ENCODE measurements at places on chromosomes 5 and 9.

- DNase-seq: no peak
Observed at GRCh38 chr5:9361835-9362234, 184.0 kb downstream of the SEMA5A start.

GRCh38 chr9:22157276-22157675, 148.2 kb upstream of the CDKN2B start:
- DNase-seq: no peak

DNA sequence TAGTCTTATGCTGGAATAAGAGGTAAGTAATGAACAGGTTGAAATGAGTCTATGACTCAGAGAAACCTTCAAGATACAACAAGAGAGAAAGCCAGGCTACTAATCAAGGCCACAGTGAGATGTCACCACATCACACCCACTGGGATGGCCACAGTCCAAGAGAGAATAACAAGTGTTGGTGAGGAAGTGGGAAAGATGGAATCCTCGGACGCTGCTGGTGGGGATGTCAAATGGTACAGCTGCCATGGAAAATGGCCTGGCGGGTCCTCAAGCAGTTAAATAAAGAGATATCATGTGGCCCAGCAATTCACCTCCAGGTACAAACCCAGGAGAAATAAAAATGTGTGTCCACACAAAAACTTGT, 41.9 kb upstream of the NEURL1B start:
- no peak for DNase-seq

- DNase-seq: no peak
Observed at GRCh38 chr5:134552301-134552700, 26.8 kb downstream of the JADE2 start.

DNA sequence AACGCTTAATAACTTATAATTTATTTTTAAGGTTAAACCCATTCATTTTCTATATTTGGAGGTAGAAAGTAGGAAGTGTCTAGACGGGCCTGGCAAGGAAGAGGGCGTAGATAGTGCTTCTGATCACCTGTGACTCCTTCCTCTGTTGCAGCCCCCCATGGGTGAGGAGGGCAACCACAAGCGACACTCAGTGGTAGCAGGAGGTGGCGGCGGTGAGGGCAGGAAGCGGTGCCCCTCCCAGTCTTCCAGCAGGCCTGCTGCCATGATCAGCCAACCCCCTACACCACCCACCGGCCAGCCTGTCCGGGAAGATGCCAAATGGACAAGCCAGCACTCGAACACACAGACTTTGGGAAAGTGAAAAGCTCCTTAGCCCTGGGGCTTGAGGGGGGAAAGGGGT, 36.7 kb downstream of the FAXDC2 start:
- DNase-seq: no peak

DNA sequence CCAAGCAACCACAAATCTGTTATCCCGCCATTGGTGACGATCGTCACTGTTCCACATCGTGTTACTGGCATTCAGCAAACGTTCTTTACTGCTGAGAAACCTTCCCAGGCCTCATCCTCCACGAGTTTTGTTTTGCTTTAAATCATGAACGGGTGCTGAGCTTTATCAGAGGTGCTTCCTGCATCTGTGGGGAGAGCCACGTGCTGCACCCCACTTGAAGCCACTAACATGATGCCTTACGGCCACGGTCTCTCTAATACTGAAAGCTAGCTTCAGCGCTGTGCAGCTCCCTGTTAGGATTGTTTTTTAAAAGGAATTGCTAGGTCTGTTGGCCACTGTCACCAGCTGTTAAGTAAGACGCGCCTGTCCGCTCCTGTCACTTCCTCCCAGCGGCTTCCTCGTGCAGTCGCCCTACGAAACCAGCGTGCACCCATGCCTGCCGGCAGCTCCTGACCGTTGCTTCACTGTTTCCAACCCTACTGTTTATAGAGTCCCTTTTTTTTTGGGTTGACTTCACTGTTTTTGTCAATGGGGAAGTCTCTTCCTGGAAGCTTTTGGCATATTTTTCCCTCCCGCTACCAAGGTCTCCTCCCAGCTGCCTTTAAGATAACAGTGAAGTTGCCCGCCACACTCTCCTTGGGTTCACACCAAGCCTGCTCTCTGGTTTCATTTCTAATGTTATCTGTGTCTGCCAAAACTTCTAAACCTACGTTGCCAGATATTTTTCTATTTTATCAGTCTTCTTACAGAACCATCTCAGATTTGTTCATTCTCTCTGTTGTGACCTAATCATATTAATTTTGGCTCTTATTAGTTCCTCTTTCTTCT, 20.3 kb downstream of the LPCAT1 start:
- DNase-seq: no peak

GRCh38 chr9:98783518-98784226, 12.7 kb downstream of the ANKS6 start:
- DNase-seq: no peak

DNA sequence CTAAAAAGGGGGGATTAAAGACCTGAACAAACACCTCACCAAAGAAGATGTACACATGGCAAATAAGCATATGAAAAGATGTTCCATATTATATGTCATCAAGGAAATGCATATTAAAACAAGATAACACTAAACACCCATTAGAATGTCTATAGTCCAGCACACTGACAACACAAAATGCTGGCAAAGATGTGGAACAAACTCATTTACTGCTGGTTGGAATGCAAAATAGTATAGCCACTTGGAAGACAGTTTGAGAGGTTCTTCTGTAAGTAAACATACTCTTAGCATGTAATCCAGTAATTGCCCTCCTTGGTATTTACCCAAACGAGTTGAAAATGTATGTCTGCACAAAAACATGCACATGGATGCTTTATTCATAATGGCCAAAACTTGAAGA, 73.6 kb downstream of the RGMB start:
- DNase-seq: no peak

DNA sequence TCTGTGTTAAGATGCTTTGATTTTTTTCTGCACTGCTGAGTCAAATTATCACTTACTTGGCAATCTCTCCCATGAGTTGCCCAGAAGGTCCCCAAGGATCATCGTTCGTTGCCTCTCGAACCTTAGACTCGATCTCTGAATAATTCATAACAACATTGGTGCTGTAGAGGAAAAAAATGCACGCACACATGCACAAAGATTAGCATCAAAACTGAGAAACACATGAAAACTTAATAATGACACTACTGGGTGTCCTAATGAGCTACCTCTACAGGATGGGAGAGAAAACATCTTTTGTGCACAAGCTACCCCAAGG, 41.6 kb downstream of the CLINT1 start:
- DNase-seq: no peak

GRCh38 chr5:69206528-69207190, 17.3 kb downstream of the CENPH start:
- no peak for DNase-seq

DNA sequence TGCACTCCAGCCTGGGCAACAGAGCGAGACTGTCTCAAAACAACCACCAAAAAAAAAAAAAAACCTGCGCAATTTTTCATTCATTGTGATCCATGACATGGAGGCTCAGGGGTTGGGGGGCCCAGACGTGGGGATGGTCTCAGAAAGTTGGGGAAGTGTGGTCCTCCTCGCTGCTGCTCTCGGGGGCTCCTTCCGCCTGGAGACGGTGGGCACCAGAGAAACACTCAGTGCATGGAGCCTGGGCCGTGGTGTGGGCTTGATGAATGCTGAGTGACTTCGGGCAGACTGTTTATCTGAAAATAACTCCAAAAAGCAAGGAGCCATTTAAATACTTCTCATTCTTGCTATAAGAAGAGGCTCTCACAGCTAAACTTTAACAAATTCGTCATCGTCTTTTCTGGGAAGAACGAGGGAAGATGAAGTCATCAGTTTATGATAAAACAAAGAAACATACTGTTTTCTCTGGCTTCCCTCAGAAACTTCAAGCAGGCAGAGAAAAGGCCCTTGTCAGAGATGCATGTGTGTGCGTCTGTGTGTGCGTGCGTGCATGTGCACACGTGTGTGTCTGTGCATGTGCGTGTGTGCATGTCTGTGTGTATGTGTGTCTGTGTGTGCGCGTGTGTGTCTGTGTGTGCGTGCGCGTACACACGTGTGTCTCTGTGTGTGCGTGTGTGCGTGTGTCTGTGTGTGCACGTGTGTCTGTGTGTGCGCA, 35.0 kb downstream of the RASGEF1C start:
- no peak for DNase-seq

- DNase-seq: no peak
Observed at GRCh38 chr5:51632793-51633192, 249.5 kb downstream of the ISL1 start.

GRCh38 chr9:111659691-111660090, 1.7 kb upstream of the GNG10 start:
- no peak for DNase-seq

DNA sequence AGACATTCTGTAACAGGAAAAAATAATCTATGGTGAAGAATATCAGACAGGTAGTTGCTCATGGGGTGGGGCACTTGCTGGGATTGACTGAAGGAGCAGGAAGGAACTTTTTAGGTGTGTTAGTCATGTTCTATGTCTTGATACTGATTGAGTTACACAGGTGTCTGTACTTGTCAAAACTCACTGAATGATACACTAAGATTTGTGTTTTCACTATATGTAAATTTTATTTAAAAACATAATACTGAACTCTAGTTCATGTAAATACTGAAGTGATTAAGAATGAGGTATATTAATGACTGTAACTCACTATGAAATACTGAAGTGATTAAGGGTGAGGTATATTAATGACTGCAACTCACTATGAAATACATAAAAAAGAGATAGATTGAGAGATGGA, 28.5 kb downstream of the IL6ST start:
- DNase-seq: no peak

GRCh38 chr9:125400725-125401716, 139.4 kb downstream of the GAPVD1 start:
- DNase-seq: no peak

- no peak for DNase-seq
Observed at GRCh38 chr5:133957080-133957479, 11.3 kb downstream of the C5orf15 start.

DNA sequence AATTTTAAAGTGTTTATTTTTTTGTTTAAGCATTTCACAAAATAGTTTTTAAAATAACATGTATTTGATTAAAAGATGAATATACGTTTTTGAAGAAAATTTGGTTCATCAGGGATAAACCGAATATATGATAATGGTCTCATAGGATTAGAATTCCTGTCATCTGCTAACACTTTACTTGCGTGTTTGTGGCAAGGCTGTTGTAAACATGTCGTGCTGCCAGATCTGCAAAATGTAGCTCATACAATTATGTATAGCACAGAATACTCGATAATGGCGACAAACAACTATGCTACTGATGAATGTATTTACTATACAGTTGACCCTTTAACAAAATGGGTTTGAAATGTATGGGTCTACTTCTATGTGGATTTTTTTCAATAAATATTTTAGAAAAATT, 7.2 kb upstream of the TXNDC8 start:
- DNase-seq: no peak

DNA sequence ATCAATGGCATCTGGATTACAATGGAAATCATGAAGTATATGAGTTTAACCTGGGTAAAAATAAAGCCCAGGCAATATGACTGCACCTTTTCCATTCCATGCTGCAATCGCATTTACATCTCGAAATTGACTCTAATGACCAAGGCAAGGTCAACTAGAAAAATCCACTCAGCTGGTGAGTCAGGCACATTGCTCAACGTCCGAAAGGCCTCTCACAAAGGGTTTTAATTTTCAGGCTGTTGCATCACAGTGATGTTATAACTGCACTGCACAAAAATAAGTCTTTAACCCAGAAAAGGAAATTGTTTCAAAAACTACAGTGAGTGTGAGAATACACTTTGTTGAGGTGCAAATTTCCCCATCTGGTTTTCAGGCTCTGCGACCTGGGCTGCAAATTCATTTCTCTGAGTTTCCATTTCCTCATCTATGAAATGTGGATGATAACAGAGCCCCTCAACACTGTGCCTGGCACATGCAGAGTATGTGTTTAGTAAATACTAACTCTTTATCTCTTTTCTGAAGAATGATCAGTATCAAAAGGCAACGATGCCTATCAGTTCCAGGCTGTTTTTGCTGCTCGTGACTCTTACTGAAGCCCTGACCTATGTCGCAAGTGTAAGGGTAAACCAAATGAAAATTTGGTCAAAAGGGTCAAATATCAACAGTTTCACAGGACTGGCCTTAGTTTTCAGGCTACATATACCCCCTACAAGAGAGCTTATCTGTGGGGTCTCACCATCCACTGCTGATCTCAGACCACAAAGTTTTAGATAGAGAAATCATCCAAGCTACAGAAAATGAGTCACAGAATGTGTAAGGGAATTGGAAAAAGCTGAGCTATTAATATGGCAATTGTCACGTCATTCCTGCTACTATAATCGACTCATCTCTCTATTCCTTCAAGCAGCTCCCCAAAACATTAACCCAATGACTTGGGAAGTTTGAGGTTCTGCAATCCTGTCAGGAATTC, 4.1 kb downstream of the NFIL3 start:
- no peak for DNase-seq

GRCh38 chr5:107247427-107247826, 423.3 kb downstream of the EFNA5 start:
- no peak for DNase-seq

- DNase-seq: no peak
Observed at GRCh38 chr9:123115146-123115913, 81.9 kb downstream of the GPR21 start.

GRCh38 chr9:124321416-124321815, 63.7 kb downstream of the NEK6 start:
- no peak for DNase-seq

DNA sequence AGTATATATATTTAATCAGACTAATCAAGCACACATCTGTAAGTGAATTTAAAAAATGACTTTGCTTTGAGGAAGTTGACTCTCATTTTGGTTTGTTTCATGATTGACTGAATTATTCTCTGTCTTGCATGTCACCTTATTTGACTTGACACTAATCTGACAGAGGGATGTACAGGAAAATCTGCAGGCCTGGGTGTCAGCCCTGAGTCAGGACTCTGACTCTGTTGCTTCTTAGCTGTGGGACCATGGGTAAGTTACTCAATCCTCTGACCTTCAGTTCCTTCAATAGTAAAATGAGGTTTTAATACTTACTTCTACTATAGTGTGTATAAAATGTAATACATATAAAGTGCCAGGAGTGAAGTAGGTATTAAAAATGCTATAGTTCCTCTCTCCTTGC, 415.9 kb downstream of the ARHGEF28 start:
- no peak for DNase-seq

GRCh38 chr5:142613271-142613671, 72.6 kb downstream of the FGF1 start:
- no peak for DNase-seq

DNA sequence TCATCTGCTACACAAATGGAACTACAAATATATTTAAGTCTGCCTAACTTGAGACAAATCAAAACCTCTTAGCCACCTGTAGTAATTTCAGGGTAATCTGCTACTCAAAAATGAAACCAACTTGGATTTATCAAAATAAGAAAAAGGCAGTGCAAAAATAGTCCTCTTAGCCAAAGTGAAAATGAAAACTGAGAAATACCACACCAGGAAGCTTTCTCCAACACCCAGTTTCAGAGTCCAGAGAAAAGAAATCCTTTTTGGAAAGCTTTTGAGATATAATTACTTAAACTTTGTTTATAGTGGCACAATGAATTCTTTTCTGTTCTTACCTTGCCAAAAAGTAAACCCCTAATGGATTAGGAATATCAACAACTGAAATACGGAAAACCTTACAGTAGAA, 990.4 kb downstream of the EFNA5 start:
- DNase-seq: no peak

- no peak for DNase-seq
Observed at GRCh38 chr5:125668884-125669283, 754.3 kb upstream of the GRAMD2B start.
